Inflammatory macrophage treated with lipopolysaccharide for 1 hour (primary cell): ENCODE measurements at places on chromosomes 3 and 15.

GRCh38 chr15:97648728-97649127, 311.8 kb upstream of the ARRDC4 start:
- no peak for DNase-seq

DNA sequence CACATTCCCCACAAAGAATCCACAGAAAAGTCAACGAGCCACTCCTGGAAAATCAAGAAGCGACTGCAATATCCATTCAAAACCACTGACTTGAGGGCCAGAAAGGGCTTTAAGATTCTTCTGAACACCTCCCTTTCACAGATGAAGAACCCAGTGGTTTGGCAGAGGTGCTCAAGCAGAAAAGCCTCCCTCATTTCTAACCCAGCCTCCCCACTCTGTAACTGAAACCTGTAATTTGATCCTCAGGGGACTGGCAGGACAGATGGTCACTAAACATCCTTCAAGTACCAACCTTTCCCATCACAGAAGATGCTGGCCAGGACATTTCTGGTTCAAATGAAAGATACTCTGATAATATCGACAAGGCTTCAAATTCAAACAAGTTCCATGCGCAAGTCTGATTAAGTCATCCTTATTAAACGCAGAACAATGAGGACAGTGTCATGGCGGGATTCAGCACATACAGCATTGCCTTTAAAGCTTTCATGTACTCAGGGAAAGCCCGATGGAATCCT, 5.5 kb downstream of the SEMA5B start:
- no peak for DNase-seq

GRCh38 chr3:140501061-140501769, 176.6 kb upstream of the TRIM42 start:
- DNase-seq, result no peak

- DNase-seq, result no peak
These were observed 2.7 kb downstream of the MCM2 start for GRCh38 chr3:127600749-127601456.

DNA sequence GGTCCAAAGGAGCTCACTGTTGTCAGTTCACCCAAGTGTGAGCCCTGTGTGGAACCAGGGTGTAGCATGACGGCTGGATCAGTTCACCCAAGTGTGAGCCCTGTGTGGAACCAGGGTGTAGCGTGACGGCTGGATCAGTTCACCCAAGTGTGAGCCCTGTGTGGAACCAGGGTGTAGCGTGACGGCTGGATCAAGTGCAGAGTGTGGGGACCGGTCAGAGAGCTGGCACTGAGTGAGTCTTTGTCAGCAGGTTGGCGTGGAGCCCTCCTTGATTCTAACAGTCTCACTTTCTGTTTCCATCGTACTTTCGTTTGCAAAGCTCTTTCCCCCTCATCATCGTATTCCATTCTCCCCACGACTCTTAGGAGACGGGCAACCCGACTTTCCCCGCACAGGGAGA, 57.9 kb upstream of the DLG1 start:
- no peak for DNase-seq

GRCh38 chr3:72836923-72837322, 11.3 kb downstream of the SHQ1 start:
- DNase-seq, result no peak
